HCT116 (cell line): ENCODE measurements at places on chromosomes 16 and 17.

DNA sequence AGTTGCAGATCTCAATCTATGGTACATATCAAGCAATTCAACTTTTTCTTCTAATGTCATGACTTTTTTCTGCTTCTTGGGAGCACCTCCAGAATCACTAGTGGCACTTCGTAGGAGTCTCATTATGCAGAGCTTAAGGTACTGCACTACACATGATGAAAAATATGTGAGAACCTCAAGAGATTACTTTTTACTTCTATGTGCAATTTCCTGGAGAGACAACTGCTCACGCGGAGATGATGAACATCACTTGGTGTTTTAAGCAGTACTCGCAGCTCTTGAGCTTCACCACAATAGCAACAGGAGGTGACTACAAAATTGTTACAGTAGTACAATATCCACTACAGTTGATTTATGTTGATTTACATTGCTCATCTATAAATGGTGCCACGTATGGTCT lies 79.7 kb downstream of the MRTFB start:
- DNase-seq, result no peak

- no peak for DNase-seq
Measured at GRCh38 chr17:7580604-7581575, 1.5 kb downstream of the CD68 start.

DNA sequence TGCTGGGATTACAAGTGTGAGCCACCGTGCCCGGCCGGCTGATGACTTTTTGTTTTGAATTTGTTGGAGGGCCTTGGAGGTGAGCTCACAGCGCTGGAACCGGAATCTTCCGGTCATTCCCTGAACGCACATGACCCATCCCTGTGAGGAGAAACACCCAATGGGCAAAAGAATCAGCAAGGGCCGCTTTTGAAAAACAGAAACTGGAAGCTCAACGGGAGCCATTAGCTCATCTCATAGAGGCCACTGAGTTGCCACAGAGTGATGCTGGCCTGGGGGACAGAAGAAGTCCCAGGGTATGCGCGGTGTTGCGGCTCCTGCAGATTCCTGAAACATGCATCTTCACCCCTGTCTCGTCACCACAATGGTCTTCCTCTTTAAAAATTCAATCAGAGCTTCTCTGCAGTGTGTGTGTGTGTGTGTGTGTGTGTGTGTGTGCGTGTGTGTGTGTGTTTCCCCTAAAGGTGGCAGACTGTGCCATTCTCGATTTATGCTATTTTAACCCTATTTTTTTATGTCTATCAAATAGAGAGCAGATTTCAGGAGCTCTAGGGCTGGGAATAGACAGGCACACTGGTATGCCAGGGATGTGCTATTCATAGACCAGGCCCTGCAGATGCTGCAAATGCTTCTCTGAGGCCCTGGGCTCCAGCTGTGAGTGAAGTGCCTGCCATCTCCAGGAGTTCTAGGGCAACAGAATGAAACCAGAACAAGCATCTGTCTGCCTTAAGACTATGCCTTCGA lies 68.3 kb downstream of the MARCHF10 start:
- no peak for DNase-seq

DNA sequence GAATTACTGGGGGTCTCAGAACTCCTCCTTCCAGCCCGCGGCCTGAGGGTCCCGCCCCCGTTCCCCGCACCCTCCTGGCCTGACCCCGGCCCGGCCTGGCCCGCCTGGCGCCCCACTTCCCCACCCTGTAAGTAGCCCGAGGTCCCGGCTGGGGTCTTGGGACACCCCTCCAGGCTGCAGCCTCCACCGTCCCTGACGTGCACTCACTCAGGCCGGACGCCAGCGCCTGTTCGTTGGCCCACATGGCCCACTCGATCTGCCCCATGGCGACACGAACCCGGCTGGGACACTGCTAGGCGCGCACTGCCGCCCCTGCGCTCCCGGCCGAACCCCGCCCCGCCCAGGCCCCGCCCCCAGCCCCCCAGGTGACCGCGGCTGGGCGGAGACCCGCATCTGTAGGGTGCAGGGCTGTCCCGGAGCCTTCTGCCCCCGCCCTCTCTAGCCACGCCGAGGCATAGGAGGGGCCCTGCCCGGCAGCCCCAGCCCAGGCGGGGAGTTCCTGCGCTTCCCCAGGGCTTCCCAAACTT lies at the start of gene CYBA:
Gene CYBA, minus strand, starts transcription at position 305 of the 527 bp plus-strand sequence. Its CDS starts 40 bp downstream, at position 265.
- peak; percentile 57 for DNase-seq

GRCh38 chr17:69335058-69335457 lies 8.1 kb upstream of the ABCA5 start:
- DNase-seq, result peak; percentile 69
